ENCODE measurements at places on chromosomes 5 and 9.

- no peak overlapping the region for H3K4me3 ChIP-seq
- no peaks in the 10 kb centered on the region for H3K4me1 ChIP-seq
- peak; percentile 84 for DNase-seq
- peaks cover 3% of the 10 kb centered on the region for H3K27me3 ChIP-seq
Observed at GRCh38 chr9:35882263-35882848, 12.2 kb upstream of the OR13J1 start.

DNA sequence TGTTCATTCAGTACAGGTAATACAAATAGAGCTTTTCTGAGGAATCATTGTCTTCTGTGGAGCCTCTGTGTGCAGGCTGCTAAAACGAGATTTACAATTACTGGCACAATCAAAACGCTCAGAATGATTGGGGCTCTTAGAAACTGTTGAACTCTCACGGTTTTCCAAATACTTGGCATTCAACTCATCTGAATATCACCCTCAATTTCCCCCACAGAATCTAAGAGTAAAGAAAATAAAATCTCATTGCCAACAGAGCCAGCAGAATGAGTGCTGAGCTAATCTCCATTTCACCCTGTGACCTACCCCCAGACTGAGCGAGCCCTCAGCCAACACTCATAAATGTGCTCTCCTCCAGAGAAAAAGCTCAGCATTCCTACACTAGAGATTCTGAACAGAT, 35.3 kb upstream of the TMED7 start:
- H3K36me3 ChIP-seq, result peaks cover under 1% of the 10 kb centered on the region
- peaks cover 72% of the 10 kb centered on the region for H3K27me3 ChIP-seq
- H3K4me1 ChIP-seq, result no peaks in the 10 kb centered on the region

- H3K4me1 ChIP-seq, result no peaks in the 10 kb centered on the region
- DNase-seq, result no peak
- no peak overlapping the region for H3K27ac ChIP-seq
- H3K4me3 ChIP-seq, result no peak overlapping the region
- no peaks in the 10 kb centered on the region for H3K36me3 ChIP-seq
Observed at GRCh38 chr5:147520450-147520849, 10.6 kb upstream of the DPYSL3 start.

GRCh38 chr5:150271923-150272322, 17.6 kb downstream of the CAMK2A start:
- H3K27me3 ChIP-seq, result no peaks in the 10 kb centered on the region
- H3K36me3 ChIP-seq, result no peaks in the 10 kb centered on the region
- no peak overlapping the region for H3K27ac ChIP-seq

Data from activated T-cell treated with anti-CD3 and anti-CD28 coated beads, Interleukin-2, amount 50 U/mL, for 72 hours (primary cell).